CD8-positive, alpha-beta memory T cell (primary cell): ENCODE measurements at places on chromosomes 12 and 14. TPM values are rescaled to one million over a fixed set of nuclear protein-coding genes. Genes with fewer than 3 reads are reported as not detected.

DNA sequence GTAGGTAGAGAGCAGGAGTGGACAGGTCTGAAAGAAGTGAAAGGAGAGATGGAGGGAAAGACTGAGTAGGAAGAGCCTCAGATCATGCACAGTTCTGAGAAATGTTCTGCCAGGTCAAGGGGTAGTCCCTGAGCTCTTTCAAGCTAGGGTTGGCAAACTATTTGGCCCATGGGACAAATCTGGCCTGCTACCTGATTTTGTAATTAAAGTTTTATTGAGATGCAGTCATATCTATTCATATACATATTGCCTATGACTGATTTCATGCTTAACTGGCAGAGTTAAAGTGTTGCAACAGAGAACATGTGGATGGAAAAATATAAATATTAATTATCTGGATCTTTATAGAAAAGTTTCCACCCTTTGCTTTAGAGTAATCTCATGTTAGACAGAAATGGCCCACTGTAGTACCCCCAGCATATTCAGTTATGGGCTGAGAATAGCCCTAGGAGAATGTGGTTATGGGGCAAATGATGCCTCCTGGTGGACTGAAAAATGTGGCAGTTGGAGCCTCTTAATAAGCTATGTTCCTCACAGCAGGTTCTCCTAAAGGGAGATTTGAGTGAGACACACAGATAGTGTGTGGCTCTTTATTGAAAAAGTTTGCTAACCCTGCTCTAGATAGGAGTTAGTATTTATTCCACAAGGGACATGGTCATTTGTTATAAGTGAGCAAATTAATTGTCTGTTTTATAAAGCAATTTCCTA lies 476.9 kb downstream of the LRIG3 start:
- no peak for DNase-seq

The HCAR2 gene
- not detected for total RNA-seq

GRCh38 chr12:46699986-46700385 lies 125.8 kb downstream of the SLC38A4 start:
- no peak for DNase-seq

- no peak for DNase-seq
Measured at GRCh38 chr12:31259136-31259886, 66.6 kb downstream of the SINHCAF start.

- DNase-seq = no peak
Measured at GRCh38 chr12:49652921-49653520, 29.7 kb downstream of the PRPF40B start.

The GTF2A1 gene
- total RNA-seq = 49.4 TPM

DNA sequence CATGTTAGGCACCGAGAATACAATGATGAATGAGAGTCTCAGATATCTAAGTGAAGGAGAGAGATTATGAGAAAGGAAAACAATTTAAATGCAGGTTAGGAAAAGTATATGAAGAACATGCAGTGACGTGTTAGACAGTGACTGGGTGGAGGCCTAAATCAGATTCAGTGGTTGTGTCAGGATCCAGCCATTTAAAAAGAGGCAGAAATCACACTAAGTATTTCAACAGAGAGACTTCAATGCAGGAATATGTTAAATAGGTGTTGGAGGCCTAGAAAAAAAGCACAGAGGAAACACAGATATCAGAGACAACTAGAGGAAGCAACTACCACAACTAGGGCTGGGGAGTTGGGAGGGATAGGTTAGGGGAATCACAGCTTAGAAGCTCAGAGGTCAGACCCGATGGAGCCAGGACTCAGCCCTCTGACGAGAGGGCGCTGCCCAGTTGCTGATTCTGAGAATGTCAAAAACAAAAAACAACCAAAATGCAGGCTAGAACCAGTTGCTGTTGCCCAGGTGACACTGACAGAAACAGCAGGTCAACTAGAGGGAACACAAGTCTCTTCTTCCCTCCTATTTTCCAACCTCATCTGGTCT lies 3.0 kb upstream of the GARIN2 start:
- no peak for DNase-seq
